Hepatocyte (in vitro differentiated cells): ENCODE measurements at places on chromosomes 1 and 21. TPM values are rescaled to one million over a fixed set of nuclear protein-coding genes. Genes with fewer than 3 reads are reported as not detected.

- H3K27ac ChIP-seq, result no peak overlapping the region
- no peak for DNase-seq
- no peaks in the 10 kb centered on the region for H3K27me3 ChIP-seq
- no peaks in the 10 kb centered on the region for H3K4me1 ChIP-seq
- H3K36me3 ChIP-seq, result no peaks in the 10 kb centered on the region
- no peak overlapping the region for H3K4me3 ChIP-seq
Measured at GRCh38 chr1:220386494-220387195, 114.4 kb upstream of the RAB3GAP2 start.

The HENMT1 gene
- 4.4 and 4.7 TPM in 2 replicates for total RNA-seq

DNA sequence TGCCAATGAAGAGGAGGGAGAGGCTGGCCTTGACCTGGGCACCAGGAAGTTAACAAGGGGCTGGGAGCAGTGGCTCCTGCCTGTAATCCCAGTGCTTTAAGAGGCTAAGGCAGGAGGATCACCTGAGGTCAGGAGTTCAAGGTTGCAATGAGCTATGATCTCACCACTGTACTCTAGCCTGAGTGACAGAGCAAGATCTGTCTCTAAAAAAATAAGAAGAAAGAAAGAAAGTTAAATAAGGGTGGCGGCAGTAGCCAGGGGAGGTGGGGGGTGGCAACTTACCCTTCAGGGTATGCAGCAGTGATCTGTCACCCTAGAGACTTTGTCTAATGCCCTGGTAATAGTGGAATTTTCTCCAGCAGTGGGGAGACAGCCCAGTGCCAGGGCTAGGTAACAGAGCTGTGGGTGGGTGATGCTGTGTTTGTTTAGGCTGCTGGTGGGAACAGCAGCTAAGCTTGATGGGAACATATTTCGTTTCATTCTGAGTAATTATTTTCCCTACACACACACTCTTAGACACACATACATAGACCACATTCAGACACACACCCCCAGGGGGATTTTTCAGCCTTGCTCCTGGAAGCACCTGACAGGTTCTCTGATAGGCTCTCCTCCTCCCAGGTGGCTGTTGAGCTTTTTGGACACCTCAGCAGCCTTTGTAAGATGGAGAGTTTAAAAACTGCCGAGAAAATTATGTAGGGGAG is 11.3 kb upstream of the SYT6 start:
- no peaks in the 10 kb centered on the region for H3K36me3 ChIP-seq
- no peak for DNase-seq
- no peak overlapping the region for H3K4me3 ChIP-seq
- no peaks in the 10 kb centered on the region for H3K4me1 ChIP-seq

The OSCP1 gene
- total RNA-seq, result 5.8 and 9.3 TPM in 2 replicates

The SMPDL3B gene
- 17.3 and 19.6 TPM in 2 replicates for total RNA-seq

The AADACL4 gene
- total RNA-seq, result 0.20 TPM in 1 of 2 replicates, not detected in the other

DNA sequence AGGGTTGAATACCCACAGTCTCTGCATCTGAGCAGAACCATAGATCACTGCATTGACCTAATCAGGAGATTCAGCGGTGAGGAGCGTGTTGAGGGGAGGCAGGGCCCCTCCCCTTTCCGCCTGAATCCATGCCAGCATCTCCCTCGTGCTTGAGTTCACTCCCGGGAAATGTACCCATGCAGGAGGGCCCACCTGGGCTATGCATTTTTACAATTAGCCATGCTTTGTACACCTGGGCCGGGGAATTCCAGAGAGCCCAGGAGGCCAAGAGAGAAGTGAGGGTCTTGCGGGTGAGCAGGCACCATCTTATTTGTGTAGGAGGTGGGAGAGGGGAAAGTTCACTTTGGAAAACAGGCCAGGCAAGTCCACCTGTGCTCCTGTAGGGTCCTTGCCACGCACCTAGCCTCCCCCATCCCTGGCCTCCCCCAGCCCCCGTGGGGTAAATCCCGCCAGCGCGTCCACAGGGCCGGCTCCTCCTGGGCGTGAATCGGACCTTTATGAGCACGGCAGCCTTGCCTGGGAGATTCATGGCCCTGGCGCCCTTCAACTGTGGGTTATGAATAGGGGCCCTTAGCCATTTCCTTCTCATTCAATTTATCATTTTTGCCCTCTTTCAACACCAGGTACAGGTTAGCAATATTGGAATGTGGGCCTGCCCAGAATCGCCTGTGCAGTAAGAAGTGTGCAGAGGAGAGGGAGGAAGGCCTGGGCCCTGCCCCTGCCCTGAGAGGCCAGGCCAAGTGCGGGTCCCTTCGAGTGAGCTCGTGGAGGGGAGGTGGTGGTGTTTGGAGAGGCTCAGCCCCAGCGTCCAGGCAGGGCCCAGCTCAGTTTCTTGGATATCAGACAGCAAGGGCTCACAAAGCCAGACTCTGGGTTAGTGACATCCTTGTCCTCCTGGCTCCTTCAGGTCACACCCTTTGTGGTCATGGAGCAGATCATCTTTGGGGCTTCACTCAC is 84.4 kb upstream of the ACTRT2 start:
- H3K36me3 ChIP-seq, result no peaks in the 10 kb centered on the region
- no peak overlapping the region for H3K27ac ChIP-seq
- DNase-seq, result no peak
- H3K4me3 ChIP-seq, result no peak overlapping the region

DNA sequence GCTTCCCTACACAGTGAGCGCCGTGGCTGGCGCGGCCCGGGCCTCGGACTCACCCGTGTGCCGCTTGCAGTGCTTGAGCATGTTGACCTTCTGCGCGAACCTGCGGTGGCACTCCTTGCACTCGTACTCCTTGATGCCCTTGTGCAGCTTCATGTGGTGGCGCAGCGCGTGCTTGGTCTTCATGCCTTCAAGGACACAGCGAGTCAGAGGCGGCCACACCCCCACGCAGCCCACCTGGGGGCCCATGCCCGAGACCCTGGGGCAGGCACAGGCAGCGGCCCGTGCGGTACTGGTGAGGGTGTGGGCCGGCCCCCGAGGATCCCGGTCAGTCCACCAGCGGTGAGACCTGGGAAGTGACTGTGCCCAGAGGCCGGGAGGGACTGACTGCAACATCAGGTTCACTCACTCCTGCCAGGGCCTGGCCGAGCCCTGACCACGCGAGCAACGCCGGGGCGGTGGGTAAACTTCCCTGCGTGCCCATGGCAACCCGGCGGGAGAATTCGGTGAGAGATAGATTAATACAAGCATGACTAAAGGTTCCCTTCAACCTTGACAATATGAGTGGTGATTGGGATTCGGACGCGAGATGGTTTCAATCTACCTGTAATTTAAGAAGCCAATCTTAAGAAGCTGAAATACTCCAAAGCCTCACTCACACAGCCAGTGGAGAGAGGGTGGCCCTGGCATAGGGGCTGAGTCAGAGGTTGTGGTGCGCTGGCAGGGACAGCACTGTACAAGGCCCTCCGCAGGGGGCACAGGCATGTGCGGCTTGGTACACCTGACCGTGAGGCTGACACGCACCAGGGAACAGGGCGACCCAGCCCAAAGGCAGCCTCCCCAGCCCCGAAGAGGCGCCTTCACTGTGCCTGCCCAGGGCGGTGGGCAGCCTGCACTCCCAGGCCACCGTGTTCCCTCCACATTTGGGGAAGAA is 49.1 kb upstream of the RIPK4 start:
- no peak overlapping the region for H3K4me3 ChIP-seq
- H3K27ac ChIP-seq, result no peak overlapping the region
- DNase-seq, result no peak
- no peaks in the 10 kb centered on the region for H3K36me3 ChIP-seq

- H3K36me3 ChIP-seq, result no peaks in the 10 kb centered on the region
- no peaks in the 10 kb centered on the region for H3K27me3 ChIP-seq
- H3K27ac ChIP-seq, result no peak overlapping the region
- DNase-seq, result no peak
Measured at GRCh38 chr1:204465546-204466415, 28.8 kb downstream of the PIK3C2B start.

The CD2 gene
- 0.08 and 0.13 TPM in 2 replicates for total RNA-seq

The CLCA2 gene
- total RNA-seq, result 0.08 TPM in 1 of 2 replicates, not detected in the other

GRCh38 chr1:242568666-242569065 is 44.2 kb upstream of the PLD5 start:
- H3K27me3 ChIP-seq, result no peaks in the 10 kb centered on the region
- H3K36me3 ChIP-seq, result no peaks in the 10 kb centered on the region
- H3K4me3 ChIP-seq, result no peak overlapping the region
- DNase-seq, result no peak
- no peaks in the 10 kb centered on the region for H3K4me1 ChIP-seq

DNA sequence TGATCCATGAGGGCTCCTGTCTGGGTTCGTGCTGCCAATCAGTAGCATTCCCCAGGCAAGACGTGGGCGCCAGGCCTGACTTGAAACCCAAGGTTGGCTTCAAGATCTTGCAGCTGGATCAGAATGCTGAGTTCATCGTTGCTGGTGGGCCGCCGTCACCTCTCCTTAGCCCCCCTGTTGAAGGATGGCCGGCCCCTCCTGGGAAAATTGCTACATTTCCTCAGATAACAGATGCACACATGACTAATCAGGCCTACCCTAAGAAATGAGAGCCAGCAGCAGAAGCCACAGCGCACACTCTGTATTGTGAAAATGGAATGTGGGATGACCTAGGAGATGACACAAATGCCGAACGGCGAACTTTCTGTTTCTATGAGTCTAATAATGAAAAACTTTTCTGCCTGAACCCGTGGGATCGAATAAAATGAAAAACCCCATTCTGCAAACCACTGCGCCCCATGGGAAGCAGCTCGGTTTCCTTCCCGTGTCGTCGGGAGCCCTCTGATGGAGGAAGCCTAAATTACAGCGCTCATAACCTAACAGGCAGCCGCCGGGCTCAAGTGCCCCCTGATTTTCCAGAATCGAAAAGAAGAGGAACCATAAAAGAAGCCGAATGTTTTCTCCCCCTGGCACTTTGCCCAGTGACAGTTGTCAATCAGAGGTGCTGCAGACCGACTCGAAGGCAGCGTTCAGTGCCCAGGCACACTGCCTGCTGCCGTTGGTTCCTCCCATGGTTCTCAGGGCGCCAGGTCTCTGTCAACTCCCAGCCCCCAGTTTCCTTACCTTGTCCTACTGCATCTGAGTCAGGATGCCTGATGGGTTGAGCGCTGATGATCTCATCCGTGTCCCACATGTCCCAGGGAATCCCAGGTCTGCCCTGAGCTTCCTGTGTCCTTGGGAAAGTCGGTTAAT is 38.2 kb upstream of the H6PD start:
- peaks cover 39% of the 10 kb centered on the region for H3K27me3 ChIP-seq
- H3K36me3 ChIP-seq, result no peaks in the 10 kb centered on the region
- peak overlapping the region; percentile 45 for H3K27ac ChIP-seq
- H3K4me1 ChIP-seq, result peaks cover 15% of the 10 kb centered on the region
- peak; percentile 80 for DNase-seq
- no peak overlapping the region for H3K4me3 ChIP-seq

DNA sequence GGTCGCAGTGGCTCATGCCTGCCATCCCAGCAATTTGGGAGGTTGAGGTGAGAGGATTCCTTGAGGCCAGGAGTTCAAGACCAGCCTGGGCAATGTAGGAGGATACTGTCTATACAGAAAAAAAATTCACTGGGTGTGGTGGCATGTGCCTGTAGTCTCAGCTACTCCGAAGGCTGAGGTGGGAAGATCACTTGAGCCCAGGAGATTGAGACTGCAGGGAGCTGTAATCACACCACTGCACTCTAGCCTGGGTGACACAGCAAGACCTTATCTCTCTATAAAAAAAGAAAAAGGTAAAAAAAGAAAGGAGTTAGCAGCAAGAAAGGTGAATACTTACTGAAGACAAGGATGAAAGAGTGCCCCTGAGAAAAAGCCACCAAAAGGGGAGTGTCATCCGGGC is 23.7 kb upstream of the BCL10 start:
- H3K27ac ChIP-seq, result no peak overlapping the region
- H3K4me1 ChIP-seq, result peaks cover 7% of the 10 kb centered on the region
- H3K27me3 ChIP-seq, result no peaks in the 10 kb centered on the region
- H3K4me3 ChIP-seq, result no peak overlapping the region
- no peak for DNase-seq

The SPRR2E gene
- not detected in 2 replicates for total RNA-seq

DNA sequence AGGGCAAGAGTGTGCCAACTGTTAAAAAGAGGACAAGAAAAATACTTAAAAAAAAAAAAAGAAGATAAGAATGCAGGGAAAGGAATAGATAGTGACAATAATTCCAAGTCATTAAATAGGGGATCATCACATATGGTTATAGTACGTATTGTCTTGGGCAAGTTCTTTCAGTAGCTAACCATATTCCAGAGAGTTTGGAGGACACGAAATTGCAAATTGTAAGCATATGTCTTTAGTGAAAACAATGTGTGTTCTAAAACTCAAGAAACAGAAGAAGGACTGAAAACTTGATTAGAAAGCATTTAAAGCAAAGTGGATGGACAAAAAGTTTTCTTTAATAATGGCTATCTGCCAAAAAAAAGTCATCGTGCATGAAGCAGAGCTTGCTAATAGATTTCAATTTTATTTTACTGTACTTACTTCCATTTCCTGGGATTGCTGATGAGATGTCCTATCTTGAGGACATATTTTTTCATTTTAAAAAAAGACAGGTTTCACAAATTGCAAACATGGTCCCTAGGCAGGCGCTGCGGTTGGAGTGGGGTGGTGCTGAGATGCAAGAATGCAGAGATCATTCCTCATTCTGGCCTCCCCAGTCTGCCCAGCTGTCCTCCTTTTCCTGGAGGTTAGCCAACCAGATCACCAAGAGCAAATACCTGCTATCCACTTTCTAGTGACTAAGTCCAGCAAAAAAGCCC is 11.9 kb downstream of the TSPAN2 start:
- no peaks in the 10 kb centered on the region for H3K4me1 ChIP-seq
- no peak for DNase-seq
- no peak overlapping the region for H3K27ac ChIP-seq
- H3K36me3 ChIP-seq, result no peaks in the 10 kb centered on the region

DNA sequence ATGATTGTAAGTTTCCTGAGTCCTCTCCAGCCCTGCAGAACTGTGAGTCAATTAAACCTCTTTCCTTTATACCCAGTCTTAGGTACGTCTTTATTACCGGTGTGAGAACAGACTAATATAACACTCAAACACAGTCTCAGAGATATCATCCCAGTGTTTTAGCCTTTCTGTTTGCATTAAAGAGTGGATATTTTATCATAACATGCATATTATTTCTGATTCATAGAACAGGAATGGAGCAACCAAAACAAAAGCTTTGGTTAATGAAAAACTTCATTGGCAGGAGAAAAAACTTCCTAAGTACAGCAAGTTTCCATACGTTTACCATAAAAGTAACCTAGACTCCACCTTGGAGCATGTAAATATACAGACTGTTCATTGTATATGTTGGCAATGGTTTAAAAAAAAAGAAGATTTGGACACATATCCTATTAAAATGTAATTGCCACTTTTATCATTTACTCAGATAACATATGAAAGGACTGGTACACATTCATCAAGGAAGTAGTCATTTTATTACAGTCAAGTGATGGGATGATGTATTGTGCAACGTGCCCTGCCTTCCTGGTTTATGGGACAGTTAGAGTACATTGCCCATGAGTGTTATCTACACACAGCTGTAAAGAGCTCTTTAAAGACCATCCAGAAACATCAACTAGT is 144.8 kb downstream of the ETS2 start:
- H3K4me1 ChIP-seq, result peaks cover 21% of the 10 kb centered on the region
- no peaks in the 10 kb centered on the region for H3K27me3 ChIP-seq
- no peak overlapping the region for H3K4me3 ChIP-seq

- DNase-seq, result no peak
- H3K27me3 ChIP-seq, result no peaks in the 10 kb centered on the region
- no peak overlapping the region for H3K4me3 ChIP-seq
- no peaks in the 10 kb centered on the region for H3K36me3 ChIP-seq
- H3K4me1 ChIP-seq, result peaks cover 23% of the 10 kb centered on the region
Measured at GRCh38 chr1:37482796-37483744, 8.7 kb downstream of the ZC3H12A start.

The SETDB1 gene
- 33.7 and 41.4 TPM in 2 replicates for total RNA-seq
